ENCODE measurements at places on chromosomes 2 and 18. TPM values are rescaled to one million over a fixed set of nuclear protein-coding genes. Genes with fewer than 3 reads are reported as not detected.

HTRA2 gene
- total RNA-seq: 49.6 TPM

DNA sequence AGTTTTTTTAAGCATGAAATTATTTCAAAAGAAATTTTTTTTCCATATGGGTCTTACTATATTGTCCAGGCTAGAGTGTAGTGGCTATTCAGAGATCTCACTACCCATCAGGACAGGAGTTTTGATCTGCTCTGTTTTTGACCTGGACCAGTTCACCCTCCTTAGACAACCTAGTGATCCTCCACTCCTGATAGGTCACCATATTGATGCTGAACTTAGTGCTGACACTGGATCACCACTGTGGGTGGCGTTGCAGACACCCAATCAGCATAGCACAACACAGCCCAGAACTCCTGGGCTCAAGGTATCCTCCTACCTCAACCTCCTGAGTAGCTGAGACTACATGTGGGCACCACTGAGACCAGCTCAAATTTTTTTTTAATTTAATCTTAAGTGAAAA lies 8.2 kb downstream of the OLA1 start:
- DNase-seq: peak; percentile 46

GRCh38 chr18:45073556-45073955 lies 392.9 kb downstream of the SETBP1 start:
- no peak for DNase-seq

GRCh38 chr18:48453330-48454066 lies 44.3 kb upstream of the ZBTB7C start:
- DNase-seq: no peak

DNA sequence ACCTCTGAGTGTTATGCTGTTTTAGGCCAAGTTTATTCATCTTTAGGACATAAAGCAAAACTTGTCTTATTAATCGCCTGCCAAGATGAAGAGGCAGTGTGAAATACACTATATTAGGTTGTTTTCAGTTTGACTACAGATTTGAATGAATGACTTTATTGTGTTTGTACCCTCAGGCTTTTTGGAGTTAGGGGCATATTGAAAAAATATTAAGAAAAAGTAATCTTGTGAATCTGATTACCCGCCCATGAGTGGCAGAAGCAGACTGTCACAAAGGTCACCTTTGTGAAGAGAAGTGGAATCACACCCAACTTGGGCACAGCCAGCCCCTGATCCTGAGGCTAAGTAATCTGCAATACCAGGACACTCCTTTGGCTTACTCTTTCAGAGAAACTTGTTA lies 382.5 kb downstream of the NYAP2 start:
- DNase-seq: no peak

DNA sequence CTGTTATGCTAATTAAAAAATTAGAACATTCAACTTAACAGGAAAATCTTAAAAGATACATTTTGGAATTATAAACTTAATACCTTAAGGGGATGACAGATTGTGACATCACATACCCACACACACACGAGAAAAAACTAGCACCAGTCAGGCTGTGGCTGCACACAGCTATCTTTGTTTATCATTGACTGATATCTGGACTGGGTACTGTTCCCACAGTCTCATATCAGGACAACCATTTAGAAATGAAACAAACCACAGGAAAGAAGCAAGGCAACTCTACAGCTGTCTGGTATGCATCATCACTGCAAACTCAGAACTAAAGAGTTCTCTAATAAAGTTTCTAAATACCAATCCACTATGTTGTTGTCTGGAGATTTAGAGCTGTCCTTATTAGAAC lies 210.9 kb upstream of the SMAD7 start:
- DNase-seq: peak; percentile 72

DNA sequence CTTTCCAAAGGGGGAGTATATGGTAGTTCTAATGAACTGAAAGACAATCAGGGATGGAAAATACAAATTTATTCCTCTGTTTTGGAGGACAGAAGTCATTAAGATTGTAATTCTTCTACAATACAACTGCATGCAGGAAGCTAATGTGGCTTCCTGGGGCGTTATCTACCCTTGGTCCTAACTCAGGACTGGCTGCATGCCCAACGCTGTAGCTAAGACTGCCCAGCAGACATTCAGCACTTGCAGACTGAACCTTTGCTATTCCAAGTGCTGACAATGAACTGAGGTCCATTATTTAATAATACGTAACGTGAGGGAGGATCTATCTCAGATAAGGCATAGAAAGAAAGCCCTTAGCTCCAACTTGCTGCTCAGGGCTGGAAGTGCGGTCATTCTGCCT lies 53.2 kb downstream of the ZAP70 start:
- no peak for DNase-seq

DNA sequence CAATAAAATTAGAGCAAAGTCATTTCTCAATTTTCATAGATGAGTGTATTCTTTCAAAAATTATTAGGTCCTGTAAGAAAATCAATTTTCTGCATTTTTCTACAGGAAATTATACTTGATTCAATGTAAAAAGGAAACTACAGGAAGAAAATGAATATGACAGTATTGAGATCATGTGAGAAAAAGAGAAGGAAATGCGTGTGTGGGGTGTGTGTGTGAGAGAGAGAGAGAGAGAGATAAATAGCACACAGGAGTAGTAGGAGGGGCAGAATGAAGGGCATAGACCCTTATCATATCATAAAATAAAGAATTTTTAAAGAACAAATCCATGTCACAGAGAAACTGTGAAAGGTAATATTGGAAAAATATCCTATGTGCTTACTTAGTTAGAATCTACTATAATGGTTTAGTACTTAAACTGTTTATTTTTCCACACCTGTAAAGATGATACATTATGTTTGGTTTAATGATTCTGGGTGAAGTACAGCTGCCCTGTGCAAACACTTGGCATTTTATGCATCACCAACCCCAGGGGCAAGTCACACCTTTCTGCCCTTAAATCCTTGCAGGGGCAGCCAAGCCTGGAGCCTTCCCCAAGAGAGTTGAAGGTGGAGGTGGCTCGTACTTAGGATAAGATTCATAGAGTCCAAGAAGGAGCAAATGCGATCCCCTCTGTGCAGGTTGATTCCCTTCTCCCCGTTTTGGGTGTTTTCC lies 276.4 kb downstream of the TGIF1 start:
- DNase-seq: no peak

GRCh38 chr2:209864716-209865295 lies 93.2 kb downstream of the UNC80 start:
- DNase-seq: no peak

DNA sequence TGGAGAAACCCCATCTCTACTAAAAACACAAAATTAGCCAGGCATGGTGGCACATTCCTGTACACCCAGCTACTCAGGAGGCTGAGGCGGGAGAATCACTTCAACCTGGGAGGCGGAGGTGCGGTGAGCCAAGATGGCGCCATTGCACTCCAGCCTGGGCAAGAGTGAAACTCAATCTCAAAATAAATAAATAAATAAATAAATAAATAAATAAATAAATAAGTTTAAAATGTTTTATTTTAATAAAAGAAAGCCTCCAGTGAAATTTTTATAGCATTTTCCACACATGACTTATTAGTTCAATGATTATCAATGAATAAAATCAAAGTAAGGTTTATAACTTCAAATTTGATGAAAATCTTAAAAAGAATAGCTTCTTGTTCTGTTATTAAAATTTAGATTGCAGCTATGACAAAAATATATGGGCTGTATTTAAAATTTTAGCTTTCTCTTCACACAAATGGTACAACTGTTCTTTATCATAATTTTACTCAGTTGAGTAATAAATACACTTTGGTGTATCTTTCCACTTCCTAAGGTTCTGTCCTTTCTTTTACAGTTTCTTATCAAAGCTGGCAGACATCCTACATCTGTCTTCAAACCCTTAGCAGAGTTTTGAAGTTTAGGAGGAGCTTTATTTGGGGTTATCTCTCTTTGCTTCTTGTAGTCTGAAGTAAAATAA lies 78.4 kb upstream of the ZSWIM2 start:
- DNase-seq: no peak

- DNase-seq: no peak
Measured at GRCh38 chr2:186554429-186554828, 35.4 kb upstream of the ITGAV start.

- no peak for DNase-seq
Measured at GRCh38 chr2:154449951-154450658, 248.4 kb upstream of the KCNJ3 start.

DNA sequence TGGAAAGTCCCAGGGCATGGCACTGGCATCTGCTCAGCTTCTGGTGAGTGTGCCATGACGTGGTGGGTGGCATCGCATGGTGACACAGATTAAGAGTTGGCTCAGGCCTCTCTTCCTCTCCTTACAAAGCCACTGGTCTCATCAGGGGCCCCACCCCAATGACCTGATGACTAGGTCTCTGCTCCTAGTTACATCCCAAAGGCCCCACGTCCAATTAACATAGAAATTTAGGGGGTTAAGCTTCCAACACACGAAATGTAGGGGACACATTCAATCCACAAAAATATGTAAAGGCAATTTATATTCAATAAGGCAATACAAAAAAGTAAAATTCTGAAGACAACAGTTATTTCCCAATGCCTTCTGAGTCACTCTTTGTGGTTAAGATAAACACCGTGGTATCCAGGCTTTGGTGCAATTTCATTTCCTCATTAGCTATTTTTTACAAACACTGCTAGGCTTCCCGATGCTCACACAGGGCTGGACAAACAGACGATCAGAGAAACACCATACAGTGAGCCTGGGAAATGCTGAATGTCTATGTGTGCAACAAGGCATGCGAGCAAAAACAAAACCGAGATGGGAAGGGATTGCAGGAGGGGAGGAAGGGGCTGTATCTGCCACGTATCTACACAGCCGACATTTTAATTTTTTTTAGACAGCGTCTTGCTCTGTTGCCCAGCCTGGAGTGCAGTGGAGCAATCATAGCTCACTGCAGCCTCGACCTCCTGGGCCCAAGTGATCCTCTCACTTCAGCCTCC lies 67.2 kb downstream of the MBP start:
- peak; percentile 77 for DNase-seq

LRRC30 gene
- total RNA-seq: not detected

DNA sequence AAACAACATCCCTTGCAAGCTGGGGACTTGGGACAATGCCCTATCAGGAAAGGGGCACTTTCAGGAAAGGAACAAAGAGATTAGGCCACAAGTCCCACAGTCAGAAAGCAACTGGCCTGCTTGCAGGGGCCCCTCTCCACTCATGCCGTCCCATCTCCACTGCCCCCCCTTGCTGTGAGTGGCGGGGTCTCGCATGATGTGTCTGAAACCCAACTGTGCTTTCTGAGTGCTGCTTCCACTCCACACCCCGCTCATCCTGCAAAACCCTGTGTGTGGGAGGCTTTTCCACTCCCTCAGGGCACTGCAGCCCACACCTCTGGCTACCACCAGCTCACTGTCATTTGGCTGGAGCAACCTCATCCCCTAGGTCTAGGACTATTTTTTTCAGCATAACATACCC lies 7.9 kb downstream of the HS6ST1 start:
- DNase-seq: no peak

DNA sequence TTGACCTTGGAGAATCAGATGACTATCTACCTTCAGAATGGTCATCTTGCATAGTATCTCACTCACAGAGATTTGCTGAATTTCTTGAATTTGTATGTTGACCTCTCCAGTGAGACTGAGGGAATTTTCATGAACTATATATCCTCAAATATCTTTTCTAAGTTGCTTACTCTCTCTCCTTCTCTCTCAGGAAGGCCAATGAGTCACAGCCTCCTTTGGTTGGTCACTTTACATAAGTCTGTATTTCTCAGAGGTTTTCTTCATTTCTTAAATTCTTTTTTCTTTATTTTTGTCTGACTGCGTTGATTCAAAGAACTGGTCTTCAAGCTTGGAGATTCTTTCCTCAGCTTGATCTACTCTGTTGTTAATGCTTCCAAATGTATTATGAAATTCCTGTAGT lies 51.7 kb downstream of the VIT start:
- no peak for DNase-seq

SLC4A5 gene
- 0.93 TPM for total RNA-seq

DNA sequence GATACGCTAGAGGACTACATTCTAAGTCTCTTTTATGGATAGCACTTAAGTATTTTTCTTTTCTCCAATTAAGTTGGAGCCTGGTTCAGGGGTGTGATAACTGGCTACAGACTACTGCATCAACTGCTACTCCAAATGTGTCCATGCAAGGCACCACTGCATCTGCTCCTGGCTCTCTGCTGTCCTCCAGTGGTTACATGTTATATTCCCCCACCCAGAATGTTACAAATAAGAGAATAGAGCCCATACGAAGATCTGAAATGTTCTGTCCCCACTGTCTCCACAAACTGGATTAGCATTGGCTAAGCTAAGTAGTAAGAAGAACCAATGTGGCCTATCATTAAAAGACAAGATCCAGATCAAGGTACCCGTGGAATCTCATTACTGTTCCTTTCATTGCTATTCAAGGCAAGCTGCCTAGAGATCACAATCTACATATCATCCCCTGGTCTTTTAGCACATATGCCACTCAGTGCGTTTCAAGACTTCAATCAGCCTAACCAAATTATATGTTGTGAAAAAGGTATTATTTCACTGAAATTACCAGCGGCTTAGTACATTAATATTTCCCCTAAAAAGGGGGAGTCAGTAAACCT lies 308.3 kb upstream of the SLC8A1 start:
- peak; percentile 63 for DNase-seq

ABCB11 gene
- not detected for total RNA-seq

CPS1 gene
- total RNA-seq: 0.88 TPM

- no peak for DNase-seq
Measured at GRCh38 chr2:1839066-1839756, 94.9 kb upstream of the PXDN start.

GRCh38 chr2:1723397-1724042 lies 20.8 kb downstream of the PXDN start:
- DNase-seq: no peak

- no peak for DNase-seq
Measured at GRCh38 chr2:102585847-102586404, 33.4 kb upstream of the SLC9A2 start.

COPS9 gene
- total RNA-seq: 132 TPM

- no peak for DNase-seq
Measured at GRCh38 chr2:154507186-154507585, 191.3 kb upstream of the KCNJ3 start.

Measured in activated CD4-positive, alpha-beta T cell treated with anti-CD3 and anti-CD28 coated beads, Interleukin-2, amount 10 ng/mL, durations not matched to agents 24 days and 14 days (primary cell).